ENCODE measurements at places on chromosomes 11 and 22. TPM values are rescaled to one million over a fixed set of nuclear protein-coding genes. Genes with fewer than 3 reads are reported as not detected.

DNA sequence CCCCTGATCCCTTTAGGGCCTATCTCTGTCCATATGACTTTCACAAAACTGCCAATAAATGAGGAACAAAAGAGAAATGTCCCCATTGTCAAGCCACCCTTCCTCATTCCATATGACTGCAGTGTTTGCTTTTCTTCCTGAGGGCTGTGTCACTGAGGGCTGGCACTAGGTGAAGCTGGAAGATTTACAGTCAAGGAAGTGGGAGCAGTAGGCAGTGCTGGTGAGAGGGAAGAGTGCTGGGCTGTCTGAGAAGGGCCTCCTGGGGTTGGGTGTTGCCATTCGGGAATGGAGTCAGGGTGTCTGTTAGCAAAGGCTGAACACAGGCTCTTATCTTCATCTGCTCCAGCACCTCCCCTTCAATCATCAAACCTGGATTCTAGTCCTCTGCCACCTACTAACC is 30.9 kb downstream of the INSC start:
- no peak for DNase-seq

DNA sequence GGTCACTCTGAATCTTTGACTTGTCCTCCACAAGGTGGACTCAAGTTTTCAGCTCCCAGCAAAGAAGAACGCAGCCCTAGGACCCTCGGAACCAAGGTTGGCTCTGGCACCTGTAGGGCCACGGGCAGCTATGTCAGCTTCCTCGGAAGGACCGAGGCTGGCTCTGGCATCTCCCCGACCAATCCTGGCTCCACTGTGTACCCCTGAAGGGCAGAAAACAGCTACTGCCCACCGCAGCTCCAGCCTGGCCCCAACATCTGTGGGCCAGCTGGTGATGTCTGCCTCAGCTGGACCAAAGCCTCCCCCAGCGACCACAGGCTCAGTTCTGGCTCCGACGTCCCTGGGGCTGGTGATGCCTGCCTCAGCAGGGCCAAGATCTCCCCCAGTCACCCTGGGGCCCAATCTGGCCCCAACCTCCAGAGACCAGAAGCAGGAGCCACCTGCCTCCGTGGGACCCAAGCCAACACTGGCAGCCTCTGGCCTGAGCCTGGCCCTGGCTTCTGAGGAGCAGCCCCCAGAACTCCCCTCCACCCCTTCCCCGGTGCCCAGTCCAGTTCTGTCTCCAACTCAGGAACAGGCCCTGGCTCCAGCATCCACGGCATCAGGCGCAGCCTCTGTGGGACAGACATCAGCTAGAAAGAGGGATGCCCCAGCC is 2.2 kb downstream of the INPP5J start:
- DNase-seq: no peak

The TTC38 gene
- total RNA-seq: 23.1 TPM

DNA sequence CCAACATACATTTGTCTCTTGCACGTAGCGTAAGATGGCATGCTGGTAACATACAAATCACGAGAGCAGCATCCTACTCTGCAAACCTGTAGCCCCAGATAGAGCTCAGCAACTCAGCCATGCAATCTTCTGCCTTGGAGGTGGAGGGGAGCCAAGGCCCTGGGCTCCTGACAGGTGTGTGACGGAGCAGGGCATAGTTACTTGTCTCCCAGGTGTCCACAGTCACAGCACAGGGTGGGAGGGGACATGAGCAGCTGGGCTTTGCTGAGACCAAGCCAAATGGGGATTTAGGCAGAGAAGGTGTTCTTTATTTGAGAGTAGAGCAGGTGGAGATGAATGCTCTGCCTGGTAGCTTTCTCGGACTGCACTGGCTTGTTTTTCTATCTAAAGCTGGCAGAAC is 111.7 kb downstream of the TEAD1 start:
- DNase-seq: no peak

The TRIM34 gene
- 2.3 TPM for total RNA-seq

- DNase-seq: no peak
These were observed 110.0 kb downstream of the TIMP3 start for GRCh38 chr22:32911503-32911902.

The CCDC188 gene
- total RNA-seq: 0.62 TPM

The OPCML gene
- 0.76 TPM for total RNA-seq

DNA sequence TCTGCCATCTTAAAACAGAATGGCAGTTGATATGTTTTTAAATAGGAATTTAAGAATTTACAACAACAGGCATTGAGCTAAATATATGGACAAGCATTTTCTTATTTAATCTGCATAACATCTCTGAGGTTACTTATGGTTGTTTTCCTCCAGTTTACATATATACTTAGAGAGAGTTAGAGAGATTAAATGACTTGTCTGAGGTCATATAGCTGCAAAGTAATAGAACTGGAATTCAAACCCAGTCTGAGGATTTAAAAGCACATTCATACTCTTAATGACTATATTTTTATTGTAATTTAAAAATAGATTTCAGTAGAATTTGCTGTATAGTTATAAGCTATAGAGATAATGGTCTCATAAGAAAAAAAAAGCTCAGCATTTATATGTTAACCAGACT is 81.4 kb upstream of the GRIK4 start:
- DNase-seq: no peak

DNA sequence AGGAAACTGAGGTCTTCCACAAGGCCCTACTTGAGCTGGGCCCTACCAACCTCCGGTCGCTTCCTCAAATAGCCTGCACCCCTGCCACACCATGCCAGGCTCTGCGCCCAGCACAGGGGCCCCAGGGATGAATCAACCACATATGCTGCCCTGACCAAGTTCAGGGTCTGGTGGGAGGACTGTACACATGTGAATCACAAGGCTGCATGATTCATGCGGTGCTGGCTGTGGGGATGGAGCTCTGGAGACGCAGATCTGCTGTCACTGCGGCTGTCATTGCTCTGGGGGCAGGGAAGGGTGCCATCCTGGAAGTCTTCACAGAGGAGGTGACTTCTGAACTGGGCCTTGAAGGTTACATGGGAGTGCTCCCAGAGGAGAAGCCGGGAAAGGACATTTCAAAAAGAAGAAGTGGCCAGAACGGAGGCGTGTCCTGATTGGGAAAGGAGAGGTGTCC is 21.5 kb downstream of the CYTH4 start:
- DNase-seq: peak; percentile 48

DNA sequence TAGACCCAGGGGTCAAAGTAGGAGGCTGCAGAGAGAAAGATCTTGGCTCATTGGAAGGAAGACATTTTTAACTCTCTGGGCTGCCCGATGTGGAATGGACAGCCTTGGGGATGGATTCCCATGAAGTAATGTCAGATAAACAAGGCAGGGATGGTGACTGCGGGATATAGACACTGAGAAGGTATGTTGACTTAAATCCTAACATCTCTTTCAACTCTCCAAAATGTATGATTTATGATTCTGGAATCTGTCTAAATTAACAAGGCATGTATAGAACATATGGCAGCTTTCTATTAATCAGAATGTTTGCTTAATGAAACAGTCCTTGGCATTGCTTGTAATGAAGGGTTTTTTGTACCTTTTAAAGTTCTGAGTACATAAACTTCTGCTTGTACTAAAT is 56.1 kb upstream of the VSTM5 start:
- DNase-seq: no peak

DNA sequence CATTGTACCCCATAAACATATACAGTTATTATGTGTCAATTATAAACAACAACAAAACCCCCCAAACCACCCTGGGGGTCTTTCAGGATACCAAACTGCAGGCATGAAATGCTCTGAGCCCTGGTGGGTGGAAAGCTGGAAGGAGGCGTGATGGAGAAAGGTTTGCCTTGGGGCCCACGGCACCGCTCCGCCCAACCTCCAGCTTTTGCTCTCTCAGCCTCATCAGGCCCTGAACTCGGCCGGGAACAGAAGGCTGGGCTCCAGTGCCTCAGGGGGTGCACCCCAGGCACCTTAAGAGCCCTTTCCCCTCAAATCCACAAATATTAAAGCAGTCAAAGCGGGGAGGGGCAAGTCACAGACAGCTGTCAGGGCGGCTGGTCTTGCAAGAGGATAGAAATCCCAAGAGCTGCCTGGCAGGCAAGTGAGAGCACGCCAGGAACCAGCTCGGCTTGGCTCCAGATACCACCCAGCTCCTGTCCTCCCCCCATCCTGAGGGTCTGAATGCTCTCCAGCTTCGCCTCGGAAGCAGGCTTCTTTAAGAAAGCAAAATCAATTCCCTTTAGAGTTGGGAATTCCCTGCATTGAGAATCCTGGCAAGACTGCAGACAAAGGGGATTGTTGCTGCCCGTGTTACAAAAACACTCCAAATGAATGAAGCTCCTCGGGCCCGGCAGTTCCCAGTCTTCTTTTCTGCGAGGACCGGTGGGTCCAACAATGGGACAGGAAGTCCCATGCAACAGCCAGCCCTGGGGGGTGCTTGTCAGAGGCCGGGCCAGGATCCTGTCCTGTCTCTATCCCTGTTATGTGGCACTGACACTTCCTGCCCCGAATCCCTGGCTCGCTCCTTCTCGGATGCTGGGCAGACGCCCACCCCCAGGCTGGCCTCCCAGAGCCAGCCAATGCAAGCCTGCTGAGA is 80.8 kb downstream of the NAT10 start:
- DNase-seq: no peak

GRCh38 chr11:14819596-14819995 is 72.4 kb downstream of the CYP2R1 start:
- no peak for DNase-seq

DNA sequence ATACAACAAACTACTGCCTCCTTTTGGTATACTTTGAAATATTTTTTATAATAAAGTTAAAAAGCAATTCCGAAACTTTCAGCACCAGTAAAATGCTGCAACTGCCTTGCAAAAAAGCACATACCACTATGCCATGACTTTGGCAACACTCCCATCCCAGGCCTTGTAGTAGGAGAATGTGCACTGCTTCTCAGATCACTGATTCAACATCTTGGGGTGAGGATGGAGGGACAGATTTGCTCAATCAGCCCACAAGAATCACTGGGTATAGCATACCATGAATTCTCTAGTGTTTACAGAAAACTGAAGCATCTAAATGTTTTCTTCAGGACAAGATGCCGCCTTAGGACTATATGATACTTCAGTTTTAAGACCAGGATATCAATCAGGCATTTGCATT is 14.9 kb downstream of the EIF4ENIF1 start:
- no peak for DNase-seq

GRCh38 chr22:40628354-40629042 is 8.0 kb downstream of the MRTFA start:
- no peak for DNase-seq

The MRPL17 gene
- total RNA-seq: 48.6 TPM

The OR51B5 gene
- total RNA-seq: not detected

The OR52E4 gene
- not detected for total RNA-seq

DNA sequence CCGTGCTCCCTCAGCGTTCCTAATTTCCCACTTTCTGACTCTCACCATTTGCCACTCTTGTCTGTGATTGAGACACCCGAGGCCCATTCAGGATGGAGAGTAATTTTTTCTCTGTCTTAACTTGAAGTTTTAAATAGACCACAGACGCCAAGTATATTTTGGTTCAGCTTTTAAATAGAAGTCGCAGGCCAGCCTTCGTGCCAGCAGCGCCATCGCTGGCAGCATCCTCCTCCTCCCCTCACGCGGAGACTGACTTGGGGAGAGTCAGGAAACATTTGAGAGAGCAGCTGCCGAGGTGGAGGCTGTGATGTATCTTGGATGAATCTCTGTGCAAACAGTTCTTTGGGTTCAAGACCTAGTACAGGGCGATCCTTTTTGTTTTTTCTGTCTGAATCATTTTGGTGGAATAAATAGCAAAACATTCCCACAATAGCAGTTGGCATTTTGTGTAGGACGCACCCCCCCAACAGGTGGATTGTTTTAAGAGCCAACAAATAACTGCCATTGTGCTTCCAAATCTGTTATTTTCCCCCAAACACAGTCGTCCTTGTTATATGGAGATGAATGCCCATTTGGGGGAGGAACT is 889 bp upstream of the DMC1 start:
- peak; percentile 36 for DNase-seq

GRCh38 chr11:129249351-129249750 is 57.2 kb upstream of the ARHGAP32 start:
- DNase-seq: no peak

The ARHGAP1 gene
- total RNA-seq: 144 TPM

- no peak for DNase-seq
These were observed 59.9 kb upstream of the ZBED5 start for GRCh38 chr11:10917802-10918201.

The YPEL4 gene
- total RNA-seq: 0.47 TPM

GRCh38 chr22:30056015-30056414 is 24.2 kb upstream of the HORMAD2 start:
- DNase-seq: no peak

DNA sequence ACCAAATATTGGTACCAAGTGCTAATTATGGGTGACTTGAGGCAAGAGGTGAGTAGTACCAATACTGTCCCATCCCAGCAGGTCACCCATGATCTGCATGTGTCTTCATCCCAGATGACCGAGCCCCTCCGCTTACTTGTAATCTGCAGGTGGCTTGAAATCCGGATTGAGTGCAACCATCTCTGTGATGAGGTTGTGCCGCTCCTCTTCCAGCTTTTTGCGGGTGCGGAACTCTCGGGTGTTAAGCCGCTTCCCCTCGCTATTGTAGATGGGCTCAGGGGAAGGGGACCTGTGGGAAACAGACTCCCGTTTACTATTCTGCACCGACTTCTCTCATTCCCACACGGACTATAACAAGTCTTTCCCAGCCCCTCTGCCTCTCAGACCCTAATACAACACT is 8.2 kb downstream of the SF1 start:
- DNase-seq: peak; percentile 14

DNA sequence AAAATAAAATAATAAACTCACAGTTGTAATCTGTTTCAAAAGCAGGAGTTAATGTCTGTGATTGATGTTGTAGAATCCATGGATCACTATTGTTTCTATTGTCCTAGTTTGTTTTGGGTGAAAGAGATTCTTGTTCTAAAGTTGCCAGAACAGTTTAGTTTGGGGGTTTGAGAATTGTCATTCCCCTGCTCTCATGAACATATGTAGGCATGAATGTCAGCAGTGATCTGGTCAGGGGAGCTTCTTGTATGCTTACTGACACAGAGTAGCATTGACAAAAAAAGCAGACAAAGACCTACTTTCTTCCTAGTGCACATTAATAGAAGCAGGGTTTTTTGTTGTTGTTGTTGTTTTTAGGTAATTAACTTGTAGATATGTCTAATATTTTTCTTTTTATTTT is 38.6 kb downstream of the ARHGAP1 start:
- DNase-seq: no peak

- no peak for DNase-seq
These were observed 4.7 kb downstream of the C11orf87 start for GRCh38 chr11:109426442-109427240.

- no peak for DNase-seq
These were observed 46.3 kb upstream of the ALKBH3 start for GRCh38 chr11:43834286-43834685.

The IGLL1 gene
- total RNA-seq: not detected

- no peak for DNase-seq
These were observed 58.2 kb downstream of the YAP1 start for GRCh38 chr11:102168481-102168880.

- no peak for DNase-seq
These were observed 40.6 kb downstream of the MUC6 start for GRCh38 chr11:995752-996420.

The MUC5AC gene
- total RNA-seq: not detected

The GVQW3 gene
- total RNA-seq: 0.99 TPM

All from left cardiac atrium (tissue), 4 donors.